ENCODE measurements at places on chromosomes 1 and 21.

DNA sequence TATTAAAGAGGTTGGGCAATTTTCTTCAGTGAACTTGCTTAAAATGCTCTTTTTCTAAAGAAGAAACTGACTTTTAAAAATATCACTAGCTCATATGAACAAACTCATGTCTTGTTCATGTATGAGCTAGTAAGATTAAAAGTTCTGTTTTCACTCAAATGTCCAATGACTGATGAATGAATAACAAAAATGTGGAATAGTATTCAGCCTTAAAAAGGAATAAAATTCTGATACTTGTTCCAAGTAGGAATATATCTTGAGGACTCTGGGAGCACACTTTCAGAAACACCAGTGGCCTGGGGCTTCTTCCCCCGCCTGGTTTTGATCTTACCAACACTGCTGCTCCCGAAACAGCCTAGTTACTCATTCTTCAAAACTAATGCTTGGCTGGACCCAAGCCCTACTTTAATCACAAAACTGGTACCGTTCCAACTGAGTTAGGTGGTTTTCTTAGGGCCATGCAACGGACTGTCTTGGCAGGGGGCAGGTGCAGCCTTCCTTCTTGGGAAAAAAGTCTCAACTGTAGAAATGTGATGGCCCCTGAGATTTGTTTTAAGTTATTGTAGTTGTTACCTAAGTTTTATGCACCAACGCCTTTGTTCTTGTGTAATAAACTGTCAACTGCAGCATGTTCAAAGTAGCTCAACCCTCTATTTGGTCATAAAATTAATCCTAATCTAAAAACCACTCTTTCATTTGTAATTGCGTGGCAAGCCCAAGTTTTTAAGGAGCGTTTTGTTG is 116.0 kb downstream of the ETS2 start:
- no peak for DNase-seq

DNA sequence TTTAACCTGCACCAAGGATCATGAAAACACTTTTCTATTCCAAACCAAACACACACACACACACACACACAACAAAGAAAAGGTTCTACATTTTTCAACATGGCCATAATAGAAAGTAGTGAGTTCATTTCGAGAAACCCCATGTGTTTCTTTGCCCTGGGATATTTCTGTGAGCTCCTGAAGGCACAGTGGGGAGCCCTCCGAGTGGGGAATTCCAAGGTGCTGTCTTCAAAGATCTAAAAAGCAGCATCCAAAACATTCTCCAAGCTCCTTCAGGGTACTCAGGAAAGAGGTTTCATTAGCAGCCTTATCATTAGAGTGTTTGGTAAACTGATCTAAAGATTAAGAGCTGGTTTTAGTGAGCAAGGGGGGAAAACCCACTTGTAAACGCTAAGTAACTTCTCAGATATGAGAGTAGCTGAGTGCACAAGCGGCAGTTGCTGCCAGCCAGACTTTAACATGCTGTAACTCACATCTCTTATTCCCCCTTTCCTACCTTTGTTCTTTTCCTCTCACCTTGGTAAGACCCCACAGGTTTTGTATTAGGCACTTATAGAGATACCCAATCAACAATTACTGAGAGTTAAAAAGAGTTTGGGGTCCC is 38.3 kb downstream of the ZC3H11B start:
- DNase-seq: no peak

DNA sequence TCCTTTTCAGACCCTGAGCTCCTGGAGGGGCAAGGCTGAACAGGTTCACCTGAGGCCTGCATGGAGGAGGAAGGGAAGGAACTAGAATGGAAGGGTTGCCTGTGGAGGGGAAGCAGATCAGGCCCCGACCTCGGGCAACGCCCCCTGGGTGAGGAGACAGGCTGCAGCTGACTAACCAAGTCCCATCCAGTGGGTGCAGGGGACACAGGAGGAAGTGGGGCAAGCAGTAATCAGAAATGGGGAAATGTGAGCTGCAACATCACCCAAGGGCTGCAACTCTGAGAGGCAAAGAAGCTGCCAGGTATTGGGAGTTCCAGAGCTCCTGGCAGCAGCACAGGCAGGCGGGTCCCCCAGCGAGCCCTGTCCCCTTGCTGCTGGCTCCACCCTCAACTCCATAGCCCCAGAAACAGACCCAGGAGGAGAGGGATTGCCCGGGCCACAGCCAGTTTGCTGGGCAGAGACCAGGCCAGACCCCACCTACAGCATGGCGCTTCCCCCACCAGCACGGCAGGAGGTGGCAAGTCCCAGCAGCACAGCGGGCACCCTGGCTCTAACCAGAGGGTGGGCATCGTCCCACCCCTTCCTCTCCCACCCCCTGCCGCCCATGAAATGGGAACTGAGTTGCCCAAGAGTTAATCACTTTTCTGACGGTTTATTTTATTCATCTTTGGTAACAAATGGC is 38.5 kb downstream of the MRPL37 start:
- DNase-seq: no peak

DNA sequence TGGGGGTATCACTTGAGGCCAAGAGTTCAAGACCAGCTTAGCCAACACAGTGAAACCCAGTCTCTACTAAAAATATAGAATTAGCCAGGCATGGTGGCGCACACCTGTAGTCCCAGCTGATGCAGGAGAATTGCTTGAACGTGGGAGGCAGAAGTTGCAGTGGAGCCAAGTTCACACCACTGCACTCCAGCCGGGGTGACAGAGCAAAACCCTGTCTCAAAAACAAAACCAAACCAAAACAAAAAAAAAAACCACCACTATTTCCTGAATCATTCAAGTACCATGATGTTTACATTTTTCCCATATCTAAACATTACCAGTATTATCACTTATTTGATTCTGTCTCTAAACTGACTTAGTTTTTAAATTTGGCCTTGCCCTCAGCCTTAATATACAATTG is 29.5 kb downstream of the TUT4 start:
- DNase-seq: peak; percentile 5

GRCh38 chr1:115112496-115113375 is 23.4 kb upstream of the TSPAN2 start:
- DNase-seq: no peak

GRCh38 chr1:178551307-178551706 is 38.4 kb downstream of the TEX35 start:
- no peak for DNase-seq

- DNase-seq: no peak
Observed at GRCh38 chr1:70376196-70376595, 21.7 kb upstream of the ANKRD13C start.

GRCh38 chr1:147509786-147510395 is 31.4 kb upstream of the BCL9 start:
- no peak for DNase-seq

DNA sequence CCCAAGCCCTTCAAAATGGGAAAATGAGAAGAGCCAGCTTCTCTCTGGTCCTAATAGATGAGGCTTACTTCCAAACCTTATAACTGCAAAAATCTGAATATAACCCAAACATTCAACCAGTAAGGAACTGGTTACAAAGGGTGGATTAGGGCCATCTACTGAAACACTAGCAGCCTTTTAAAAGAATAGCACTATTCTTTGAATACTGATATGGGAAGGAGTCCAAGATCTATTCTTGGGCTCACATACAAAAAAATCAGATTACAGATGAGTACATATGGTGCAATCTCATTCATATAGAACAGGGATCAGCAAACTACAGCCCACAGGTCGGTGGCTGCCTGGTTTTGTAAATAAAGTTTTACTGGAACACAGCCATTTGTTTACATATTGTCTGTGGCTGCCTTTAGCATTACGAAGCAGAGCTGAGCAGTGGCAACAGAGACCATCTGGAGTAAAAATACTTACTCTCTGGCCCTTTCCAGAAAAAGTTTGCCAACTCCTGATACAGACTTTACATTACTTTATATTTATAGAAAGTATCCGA is 167.7 kb downstream of the ZSCAN20 start:
- DNase-seq: no peak

GRCh38 chr1:153728305-153729066 is 636 bp downstream of the INTS3 start:
- no peak for DNase-seq

GRCh38 chr1:62281922-62282555 is 37.2 kb downstream of the KANK4 start:
- DNase-seq: no peak

DNA sequence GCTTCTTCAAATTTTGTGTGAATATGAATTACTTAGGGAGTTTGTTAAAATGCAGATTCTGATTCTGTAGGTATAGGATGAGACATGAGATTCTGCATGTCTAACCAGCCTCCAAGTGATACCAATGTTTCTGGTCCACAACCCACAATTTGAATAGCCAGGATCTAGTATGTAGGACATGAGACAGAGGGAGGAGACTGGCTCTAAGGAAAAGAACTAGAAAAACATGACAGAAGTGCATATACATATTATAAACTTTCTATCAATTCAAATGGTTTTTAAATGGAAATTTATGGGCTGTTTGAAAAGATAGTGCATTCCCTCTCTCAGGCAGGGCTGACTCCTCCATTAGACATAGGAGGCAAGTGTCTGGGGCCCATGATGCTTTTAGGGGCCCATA is 33.9 kb upstream of the NPL start:
- DNase-seq: no peak

DNA sequence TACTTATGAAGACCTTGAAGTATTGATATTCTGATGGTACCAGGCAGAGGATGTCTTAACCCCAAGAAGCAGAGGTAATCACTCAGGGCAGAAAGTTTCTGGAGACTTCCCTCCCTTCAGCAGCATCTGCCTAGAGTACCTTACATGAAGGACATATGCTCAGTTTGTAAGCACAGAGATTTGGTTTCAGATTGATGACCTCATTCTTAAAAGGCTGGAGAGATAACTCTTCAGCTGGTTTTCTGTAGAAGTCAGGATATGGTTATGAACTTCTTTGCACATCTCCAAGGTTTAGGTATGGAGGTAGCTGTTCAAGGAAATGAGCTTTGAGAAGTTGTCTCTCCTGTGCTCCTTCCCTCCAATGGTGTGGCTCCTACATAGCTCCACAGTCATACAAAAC is 148.7 kb downstream of the HHIPL2 start:
- DNase-seq: no peak

GRCh38 chr1:61226791-61227567 is 144.6 kb downstream of the NFIA start:
- DNase-seq: no peak

DNA sequence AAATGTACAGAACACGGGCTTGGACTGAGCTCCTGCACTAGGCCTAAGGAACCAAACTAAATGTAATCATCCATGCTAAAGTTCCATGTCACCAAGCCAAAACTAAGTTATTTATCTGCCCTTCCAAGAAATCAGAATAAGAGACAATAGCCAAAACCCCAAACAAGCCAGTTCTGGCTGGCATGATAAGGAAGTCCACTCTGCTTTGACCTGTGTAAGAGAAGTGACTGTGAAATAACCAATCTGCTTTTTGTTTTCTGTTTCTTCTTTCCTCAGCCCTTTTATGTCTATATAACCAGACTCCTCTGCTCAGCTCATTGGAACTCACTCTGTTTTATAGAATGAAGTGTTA is 15.1 kb downstream of the PLPPR5 start:
- no peak for DNase-seq

DNA sequence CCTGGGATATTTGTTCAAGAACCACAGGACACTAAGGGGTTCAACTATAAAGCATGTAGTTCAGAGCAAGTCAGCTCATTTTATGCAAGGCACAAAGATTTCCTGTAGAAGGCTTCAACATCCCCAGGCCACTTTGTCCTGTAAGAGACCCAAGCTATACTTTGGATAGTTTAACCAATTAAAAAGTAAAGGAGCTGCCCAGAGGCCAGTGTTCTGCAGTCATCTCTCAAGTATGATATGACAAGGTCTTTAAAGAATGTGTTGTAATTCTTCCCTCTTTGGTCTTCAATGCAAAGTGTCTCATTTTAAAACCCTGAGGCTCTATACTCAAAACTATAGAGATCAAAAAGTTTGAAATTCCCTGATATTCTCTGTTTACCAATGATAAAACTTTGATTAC is 34.1 kb downstream of the KRTAP20-3 start:
- DNase-seq: no peak

GRCh38 chr1:59388191-59388590 is 91.3 kb downstream of the FGGY start:
- no peak for DNase-seq

DNA sequence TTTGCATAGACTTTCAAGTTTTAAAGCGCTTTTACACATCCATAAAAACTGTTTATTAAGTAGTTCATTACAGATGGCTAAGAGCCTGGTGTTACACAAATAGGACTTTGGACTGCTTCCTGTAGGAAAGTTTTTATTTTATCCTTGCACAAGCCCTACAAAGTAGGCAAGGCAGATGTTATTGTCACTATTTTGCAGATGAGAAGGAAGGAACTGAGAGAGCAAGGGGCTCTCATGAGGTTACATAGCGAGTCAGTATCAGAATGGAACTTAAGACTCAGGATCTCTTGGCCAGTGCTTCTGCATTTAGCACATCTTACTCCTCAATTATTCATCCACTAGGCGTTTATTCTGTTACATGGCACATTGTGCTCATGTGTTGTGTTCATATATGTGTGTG is 2.6 kb upstream of the MAPKAPK2 start:
- no peak for DNase-seq

DNA sequence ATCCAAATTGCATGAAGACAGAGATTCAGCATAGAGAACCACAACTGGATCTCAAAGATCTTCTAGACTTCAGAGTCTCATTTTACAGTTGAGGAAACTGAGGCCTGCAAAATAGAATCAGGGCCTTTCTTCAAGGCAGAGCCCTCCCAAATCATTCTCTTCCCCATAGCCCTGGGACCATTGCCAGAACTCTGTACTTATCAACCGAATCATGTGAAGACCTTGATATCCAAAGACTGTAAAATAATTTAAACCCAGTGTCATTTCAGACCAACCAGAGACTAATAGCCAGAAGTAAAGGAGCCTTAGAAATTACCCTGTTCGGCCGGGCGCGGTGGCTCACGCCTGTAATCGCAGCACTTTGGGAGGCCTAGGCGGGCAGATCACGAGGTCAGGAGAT is 90.1 kb downstream of the DTL start:
- no peak for DNase-seq

DNA sequence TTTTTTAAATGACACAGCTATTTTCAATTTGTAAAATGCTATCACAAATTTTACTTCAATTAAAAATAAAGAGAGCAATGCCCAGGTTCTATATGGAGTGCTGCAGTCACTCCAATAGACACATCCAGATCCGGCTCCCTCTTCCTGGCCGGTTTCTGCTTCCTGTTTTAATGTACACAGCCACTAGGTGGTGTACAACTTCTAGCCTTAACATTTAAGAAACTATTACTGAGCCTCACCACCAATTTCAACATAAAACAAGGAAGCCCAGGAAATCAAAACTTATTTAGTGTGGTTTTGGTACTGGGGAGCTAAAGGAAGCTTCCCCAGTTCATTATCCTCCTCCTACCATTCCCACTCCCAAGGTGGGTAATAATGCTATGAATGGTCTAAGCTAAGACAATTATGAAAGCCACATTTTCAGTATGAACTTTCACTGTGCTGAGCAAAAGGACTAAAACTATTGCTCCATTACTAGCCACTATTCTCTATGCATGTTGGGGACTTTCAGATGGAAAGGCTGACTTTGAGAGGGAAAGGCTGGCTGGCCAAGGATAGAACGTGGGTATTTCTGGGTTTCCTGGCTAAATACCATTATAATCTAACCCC is 25.5 kb upstream of the MTMR11 start:
- DNase-seq: peak; percentile 75

GRCh38 chr1:33171977-33172813 is 9.6 kb downstream of the TRIM62 start:
- no peak for DNase-seq

GRCh38 chr21:42465008-42465802 is 30.8 kb downstream of the RSPH1 start:
- DNase-seq: no peak
